ENCODE measurements at places on chromosomes 13 and 19.

GRCh38 chr13:62625214-62625881 lies 1209.7 kb upstream of the PCDH20 start:
- no peak for DNase-seq

DNA sequence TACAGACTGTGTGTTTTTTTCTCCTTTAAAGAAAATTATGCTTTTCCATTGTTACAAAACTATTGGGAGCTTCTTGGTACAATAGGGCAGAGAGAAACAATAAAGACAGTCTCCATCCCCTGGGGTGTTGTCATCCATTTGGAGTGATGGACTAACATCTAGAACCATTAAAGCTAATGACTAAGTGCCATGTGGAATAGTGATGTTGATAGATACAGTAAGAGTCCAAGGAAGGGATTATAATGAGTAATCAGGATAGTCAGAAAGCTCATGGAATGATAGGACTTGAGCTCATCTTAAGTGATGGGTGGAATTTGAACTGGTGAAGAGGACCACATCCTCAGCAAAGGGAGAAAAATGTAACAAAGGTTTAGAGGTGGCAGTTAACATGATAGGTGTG lies 24.1 kb upstream of the FRY start:
- DNase-seq, result no peak

DNA sequence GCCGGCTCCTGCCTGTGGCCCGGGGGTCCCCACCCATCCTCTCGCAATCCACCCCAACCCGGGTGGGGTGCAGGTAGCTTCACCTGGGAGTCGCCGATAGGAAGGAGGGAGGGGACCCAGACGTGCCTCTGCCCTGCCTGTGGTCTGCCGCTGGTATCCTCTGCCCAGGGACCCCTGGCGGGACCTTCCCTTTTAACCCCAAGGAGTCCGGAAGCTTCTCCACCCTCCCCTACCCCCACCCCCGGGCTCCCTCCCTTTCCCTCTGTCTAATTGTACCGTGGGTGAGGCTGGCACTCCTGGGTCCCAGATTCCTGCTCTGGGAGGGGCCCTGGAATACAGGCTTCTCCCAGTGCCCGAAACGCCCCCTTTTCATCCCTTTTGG lies at the start of gene KLK10:
KLK10 (minus strand) TSS at position 166 of the 382 bp plus-strand sequence. CDS start 579 bp downstream, outside the sequence.
- no peak for DNase-seq

GRCh38 chr13:79749984-79750551 lies 269.1 kb downstream of the NDFIP2 start:
- no peak for DNase-seq

- no peak for DNase-seq
These were observed 18.0 kb downstream of the KLK2 start for GRCh38 chr19:50891253-50891625.

DNA sequence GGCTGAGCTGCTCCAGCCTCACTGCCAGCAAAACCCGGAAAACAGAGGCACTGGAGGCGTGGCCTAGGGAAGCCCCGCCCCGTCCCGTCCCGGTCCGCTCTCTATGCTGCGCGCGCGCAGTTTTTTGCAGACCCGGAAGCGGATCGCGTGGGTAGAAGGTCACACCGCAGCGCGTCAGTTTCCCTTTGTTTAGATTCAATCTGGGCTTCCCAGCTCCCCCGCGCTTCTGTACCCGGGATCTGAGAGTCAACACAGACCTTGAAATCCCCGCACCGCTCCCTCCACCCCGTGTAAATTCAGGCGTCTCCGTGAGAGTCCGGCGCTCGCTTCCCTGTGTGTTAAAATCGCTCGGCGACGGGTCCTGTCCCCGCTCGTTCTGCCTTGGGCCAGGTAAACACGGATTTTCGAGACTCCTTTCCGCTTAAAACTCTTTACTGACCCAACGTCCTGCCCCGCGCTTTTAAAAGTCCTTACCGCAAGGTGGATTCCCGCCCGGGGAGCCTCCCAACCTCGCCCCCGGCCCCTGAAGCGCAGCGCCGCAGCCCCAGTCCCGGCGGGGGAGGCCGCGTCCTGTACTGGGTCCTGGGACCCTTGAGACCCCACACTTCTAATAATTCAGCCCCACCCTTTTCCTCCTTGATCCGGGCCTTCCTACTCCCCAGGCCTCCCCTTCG lies at the start of gene ZNF610:
ZNF610 (plus strand) TSS at position 127 of the 674 bp plus-strand sequence. CDS start 12,930 bp downstream, outside the sequence.
- peak; percentile 68 for DNase-seq

GRCh38 chr13:42149136-42149535 lies 100.7 kb downstream of the DGKH start:
- no peak for DNase-seq

GRCh38 chr19:33405553-33406461 lies 32.3 kb downstream of the CEBPG start:
- no peak for DNase-seq

- DNase-seq, result no peak
These were observed 41.6 kb downstream of the TEX29 start for GRCh38 chr13:111361873-111362648.

DNA sequence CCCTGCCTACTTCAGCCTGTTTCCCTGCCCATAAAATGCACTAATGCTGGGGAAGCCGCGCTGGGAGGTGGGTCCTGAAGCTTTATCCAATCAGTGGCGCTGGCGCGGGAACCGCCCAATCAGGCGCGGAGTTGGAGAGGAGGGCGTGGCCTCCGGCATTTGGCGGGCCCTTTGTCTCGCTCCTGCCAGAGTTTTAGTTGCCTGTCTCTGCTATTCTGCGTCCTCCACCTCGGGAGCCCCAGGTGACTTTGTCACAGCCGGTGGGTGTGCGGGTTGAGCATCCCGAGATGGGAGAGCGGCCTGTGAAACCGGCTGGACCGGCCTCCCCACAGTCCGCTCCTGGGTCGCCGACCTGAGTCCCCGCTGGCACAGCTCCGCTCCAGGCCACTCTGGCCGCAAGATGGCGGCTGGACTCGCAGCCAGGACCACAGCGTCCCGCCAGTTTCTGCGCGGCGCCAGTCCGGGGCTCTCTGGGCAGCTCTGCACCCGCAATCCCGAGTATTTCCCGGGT lies 30.7 kb upstream of the ZNF429 start:
- peak; percentile 44 for DNase-seq

DNA sequence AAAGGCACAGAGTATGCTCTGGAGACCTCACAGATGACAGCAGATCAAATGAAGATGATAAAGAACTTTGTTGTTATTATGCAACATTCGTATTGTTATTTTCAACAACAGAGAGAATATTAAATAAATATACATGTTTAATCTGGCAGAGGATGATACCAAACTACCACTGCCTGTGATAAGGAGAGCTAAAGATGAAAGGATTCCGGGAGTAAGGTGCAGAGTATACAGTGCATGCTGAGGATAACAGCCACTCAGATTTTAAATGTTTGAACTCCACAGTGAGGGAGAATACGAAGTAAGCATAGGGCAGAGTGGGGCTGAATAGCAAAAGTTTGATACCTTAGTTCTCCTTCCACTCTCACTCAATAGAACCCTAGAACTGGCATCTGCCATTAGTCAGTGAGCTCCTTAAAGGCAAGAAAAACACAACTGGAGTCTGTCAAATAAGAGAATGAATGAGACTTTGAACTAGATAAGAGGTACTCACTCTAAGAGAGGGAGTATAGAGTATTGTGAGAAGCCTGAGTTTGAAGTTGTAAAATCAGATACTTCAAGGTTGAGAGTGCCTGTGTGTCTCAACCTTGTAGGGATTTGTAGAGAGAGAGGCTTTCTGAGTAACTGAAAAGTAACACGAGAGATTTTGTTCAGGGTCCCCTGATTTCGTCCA lies 78.5 kb downstream of the STARD13 start:
- no peak for DNase-seq

DNA sequence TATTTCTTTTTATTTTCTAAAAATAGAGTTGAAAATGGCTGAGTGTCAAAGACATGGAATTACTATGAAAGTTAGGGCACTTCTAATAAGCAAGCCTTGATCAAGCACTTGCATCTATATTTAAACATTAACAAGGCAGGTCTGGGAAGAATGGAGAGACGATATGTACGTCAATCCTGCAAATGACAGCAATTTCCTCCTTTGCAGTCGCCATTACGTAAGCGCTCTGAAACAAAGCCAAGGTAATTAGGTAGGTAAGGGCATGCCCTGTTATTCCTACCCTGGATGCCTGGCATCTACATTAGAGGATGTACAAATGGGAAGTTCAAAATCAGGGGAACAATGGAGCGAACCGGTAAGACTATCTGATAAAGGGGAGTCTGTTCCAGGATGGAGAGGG lies 664.0 kb upstream of the ARGLU1 start:
- DNase-seq, result no peak

DNA sequence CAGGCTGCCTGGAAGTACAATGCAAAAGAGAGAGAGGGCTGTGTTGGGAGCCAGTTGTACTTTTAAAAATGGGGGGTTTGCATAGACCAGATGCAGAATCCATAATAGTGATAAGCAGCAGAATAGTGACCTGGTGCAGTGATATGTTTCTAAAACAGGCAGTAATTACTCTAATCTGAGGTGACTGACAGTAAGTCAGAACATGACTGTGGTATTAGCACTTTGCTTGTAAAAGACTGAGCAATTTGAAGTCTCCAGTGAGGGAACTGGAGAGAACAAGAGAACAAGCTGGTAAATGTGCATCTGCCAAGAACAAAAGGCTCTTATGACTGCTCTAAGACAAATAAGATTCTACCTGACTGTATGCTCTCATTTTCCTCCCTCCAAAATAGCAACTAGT lies 383.4 kb downstream of the ITGBL1 start:
- no peak for DNase-seq

GRCh38 chr13:100798739-100799361 lies 124.3 kb upstream of the TMTC4 start:
- no peak for DNase-seq
